ENCODE measurements at places on chromosomes 11 and 22. TPM values are rescaled to one million over a fixed set of nuclear protein-coding genes. Genes with fewer than 3 reads are reported as not detected.

GRCh38 chr11:70887542-70887827 is 364.9 kb downstream of the SHANK2 start:
- H3K4me1 ChIP-seq: no peaks in the 10 kb centered on the region
- no peak overlapping the region for H3K4me3 ChIP-seq
- H3K27me3 ChIP-seq: no peaks in the 10 kb centered on the region
- H3K27ac ChIP-seq: no peak overlapping the region

DNA sequence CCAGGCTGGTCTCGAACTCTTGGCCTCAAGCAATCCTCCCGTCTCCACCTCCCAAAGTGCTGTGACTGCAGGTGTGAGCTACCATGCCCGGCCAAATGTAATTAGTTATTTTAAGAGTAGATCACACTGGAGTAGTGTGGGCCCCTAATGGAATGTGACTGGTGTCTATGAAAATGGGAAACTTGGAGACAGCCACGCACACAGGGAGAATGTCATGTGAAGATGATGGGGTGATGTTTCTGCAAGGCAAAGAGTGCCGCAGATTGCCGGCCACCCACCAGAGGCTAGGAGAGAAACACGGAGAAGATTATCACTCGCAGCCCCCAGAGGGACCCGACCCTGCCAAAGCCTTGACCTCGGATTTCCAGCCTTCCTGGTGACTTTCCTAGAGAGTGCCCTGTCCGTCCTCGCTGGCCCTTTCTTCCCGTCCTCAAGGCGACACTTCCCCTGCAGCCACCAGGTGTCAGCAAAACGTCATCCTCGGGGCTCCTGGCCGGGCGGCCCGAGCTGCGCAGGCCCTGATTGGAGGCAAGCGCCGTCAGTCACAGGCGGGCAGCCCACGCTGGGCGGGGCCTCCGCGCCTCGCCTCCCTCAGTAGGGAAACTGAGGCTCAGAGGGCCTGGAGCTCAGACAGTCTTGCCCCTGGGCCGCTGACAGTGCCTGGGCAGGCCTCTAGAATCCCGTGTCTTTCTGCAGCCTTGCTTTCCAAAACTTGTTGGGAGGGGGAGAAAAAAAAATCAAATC is 16.3 kb downstream of the CRYBB2 start:
- DNase-seq: peak; percentile 71
- no peak overlapping the region for H3K4me3 ChIP-seq
- H3K4me1 ChIP-seq: no peaks in the 10 kb centered on the region
- no peaks in the 10 kb centered on the region for H3K36me3 ChIP-seq
- no peak overlapping the region for H3K27ac ChIP-seq
- H3K27me3 ChIP-seq: no peaks in the 10 kb centered on the region

GRCh38 chr11:113045146-113045545 is 83.9 kb downstream of the NCAM1 start:
- no peak for DNase-seq
- no peaks in the 10 kb centered on the region for H3K4me1 ChIP-seq
- H3K27ac ChIP-seq: no peak overlapping the region

PAX6 gene
- not detected for total RNA-seq

PKNOX2 gene
- 12.1 TPM for total RNA-seq

DNA sequence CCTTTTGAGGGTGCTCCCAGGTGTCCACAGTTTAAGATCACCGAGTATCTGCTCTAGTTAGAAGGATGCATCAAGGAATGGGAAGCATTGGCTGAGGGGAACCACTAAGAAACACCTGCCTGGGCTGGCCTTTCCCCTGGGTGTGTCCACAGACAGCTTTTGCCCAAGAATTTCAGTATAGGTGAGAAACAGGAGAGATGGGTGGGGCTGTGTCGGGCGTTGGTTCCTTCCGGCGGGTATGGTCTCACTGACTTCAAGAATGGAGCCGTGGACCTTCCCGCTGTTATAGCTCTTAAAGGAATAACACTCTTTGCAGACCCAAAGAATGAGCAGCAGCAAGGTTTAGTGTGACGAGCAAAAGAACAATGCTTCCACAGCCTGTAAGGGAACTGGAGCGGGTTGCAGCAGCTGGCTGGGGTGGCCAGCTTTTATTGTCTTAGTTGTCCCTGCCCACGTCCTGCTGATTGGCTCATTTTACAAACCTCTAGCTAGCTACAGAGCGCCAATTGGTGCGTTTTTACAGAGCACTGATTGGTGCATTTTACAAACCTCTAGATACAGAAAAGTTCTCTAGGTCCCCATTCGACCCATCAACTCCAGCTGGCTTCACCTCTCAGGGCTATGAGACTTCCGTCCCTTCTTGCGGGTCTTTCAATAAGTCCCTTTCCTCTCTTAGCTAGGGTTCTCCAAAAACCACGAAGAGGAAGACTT is 2.4 kb downstream of the FADS1 start:
- peaks cover 28% of the 10 kb centered on the region for H3K36me3 ChIP-seq
- H3K4me1 ChIP-seq: no peaks in the 10 kb centered on the region
- peak; percentile 83 for DNase-seq
- H3K4me3 ChIP-seq: peak overlapping the region; percentile 85
- H3K27ac ChIP-seq: peak overlapping the region; percentile 99
- H3K27me3 ChIP-seq: no peaks in the 10 kb centered on the region

DNA sequence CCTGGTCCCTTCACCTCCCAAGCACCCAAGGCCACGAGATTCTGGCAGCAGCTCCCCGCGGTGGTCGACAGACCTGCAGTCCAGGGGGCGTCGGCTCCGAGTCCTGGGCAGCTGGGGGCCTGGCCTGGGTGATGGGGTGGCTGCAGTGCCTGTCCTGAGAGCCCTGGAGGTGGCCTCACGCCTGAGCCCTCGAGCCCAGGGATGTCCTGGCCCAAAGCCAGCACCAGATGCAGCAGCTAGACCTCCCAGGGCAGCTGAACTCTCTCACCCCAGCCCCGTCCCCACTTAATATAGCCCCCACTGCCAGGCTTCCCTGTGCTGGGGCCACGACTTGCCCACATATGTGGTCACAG is 6.6 kb downstream of the LMNTD2 start:
- no peaks in the 10 kb centered on the region for H3K36me3 ChIP-seq
- H3K27ac ChIP-seq: no peak overlapping the region
- no peak for DNase-seq
- peaks cover 11% of the 10 kb centered on the region for H3K4me1 ChIP-seq
- H3K27me3 ChIP-seq: peaks cover 25% of the 10 kb centered on the region

WNT7B gene
- not detected for total RNA-seq

DNA sequence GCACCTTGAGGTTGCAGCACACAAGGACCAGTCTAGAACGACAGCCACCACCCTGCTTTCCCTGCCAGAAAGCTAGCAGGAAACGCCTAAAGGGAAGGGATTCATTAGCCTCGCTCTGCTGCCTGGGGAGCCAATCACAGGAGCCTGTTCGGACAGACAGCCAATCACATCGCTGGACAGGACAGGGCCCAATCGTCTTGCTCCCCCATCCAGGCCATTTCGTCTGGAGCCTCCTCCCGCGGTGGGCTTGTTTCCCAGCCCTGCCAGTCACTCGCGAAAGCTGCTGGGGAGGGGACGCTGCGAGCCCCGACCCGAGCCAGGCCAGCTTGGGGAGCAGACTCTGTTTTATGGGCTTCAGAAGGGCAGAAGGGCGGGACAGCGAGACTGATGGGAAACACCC is 79.8 kb upstream of the NCAM1 start:
- DNase-seq: peak; percentile 24
- peak overlapping the region; percentile 59 for H3K27ac ChIP-seq
- H3K4me1 ChIP-seq: peaks cover 21% of the 10 kb centered on the region

- H3K27me3 ChIP-seq: no peaks in the 10 kb centered on the region
- no peak for DNase-seq
- no peak overlapping the region for H3K4me3 ChIP-seq
- no peak overlapping the region for H3K27ac ChIP-seq
Measured at GRCh38 chr11:20731676-20732215, 62.4 kb downstream of the NELL1 start.

GRCh38 chr22:29205594-29206371 is at the start of gene EMID1:
TSS of gene EMID1 (plus strand) at chr22:29205896. CDS start at chr22:29206039, 143 bp downstream.
- H3K27me3 ChIP-seq: no peaks in the 10 kb centered on the region
- no peak for DNase-seq
- peak within 1 kb of the TSS; percentile 64 for H3K4me3 ChIP-seq
- no peaks in the 10 kb centered on the region for H3K4me1 ChIP-seq

DNA sequence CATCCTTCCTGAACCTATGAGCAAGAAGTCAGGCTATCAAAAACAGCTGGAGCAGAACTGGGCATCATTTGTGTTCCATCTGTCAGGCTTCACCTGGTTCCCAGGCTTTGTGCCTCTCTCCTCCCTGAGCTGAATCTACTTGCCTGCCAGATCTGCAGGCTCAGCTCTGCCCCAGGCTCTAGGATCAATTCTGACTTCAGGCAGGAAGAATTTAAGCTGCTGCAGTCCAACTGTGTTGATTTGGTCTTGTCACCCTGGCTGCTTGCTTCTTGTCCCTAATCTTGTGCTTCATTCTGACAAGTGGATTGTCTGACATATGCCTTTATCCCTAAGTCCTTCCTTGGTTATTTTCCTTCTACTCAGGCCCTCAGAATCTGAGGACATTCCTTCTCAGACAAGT is 31.6 kb upstream of the CADM1 start:
- no peak overlapping the region for H3K27ac ChIP-seq
- no peak for DNase-seq
- no peak overlapping the region for H3K4me3 ChIP-seq
- H3K36me3 ChIP-seq: no peaks in the 10 kb centered on the region
- no peaks in the 10 kb centered on the region for H3K27me3 ChIP-seq

CHCHD10 gene
- total RNA-seq: 2.0 TPM

DNA sequence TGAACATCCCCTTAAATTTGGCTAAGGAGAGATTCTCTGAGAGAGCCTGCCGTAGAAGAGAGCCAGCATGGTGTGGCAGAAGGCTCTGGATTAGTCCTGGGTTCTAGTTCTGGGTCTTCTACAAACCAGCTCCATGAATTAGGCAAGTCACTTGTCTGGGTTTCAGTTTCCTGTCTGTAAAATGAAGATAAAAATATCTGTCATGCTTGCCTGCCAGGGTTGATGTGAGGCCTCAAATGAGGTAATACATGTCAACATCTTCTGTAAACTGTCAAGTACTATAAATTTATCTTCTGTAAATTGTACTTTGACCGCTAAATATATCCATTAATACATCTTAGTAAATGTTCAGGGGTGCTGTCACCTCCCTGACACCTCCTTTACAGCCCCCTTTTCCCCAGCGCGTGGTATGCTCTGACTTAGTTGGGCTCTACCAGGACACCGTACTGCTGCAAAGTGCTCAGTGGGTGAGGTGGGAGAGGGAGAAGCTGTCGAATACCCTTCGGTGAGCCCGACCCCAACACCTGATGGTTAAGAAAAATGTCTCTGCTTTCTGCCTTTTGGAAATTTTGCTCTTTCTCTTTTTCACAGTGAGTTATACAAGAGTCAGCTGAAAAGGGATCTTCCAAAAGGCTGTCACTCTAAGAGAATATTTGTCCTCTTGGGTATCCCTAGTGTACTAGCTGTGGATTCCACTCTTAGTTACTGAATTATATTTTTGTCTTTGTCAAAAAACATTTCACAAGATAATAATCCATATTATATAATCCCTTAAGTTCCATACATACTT is 15.0 kb downstream of the RBX1 start:
- no peaks in the 10 kb centered on the region for H3K27me3 ChIP-seq
- H3K4me3 ChIP-seq: no peak overlapping the region
- no peak overlapping the region for H3K27ac ChIP-seq
- peaks cover 76% of the 10 kb centered on the region for H3K36me3 ChIP-seq
- DNase-seq: no peak
- no peaks in the 10 kb centered on the region for H3K4me1 ChIP-seq

DNA sequence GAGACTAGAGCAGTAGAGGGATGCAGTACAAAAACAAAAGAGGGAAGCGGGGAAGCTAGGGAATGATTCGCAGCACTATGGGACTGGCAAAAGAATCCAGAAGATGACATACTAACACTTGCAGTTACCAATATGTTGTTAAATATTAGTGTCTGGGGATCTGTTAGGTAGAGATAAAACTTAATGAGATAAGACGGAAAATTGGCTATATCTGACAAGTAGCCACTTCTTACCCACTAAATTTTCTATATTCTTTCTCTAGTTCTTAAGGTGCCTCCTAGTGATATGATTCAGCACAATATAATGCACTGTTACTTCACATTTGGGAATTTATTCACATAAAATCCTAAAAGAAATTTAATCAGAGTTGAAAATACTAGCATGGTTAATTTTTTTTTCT is 30.8 kb downstream of the CCDC90B start:
- DNase-seq: no peak
- peaks cover 6% of the 10 kb centered on the region for H3K4me1 ChIP-seq
- H3K27me3 ChIP-seq: no peaks in the 10 kb centered on the region
- H3K4me3 ChIP-seq: no peak overlapping the region

DNA sequence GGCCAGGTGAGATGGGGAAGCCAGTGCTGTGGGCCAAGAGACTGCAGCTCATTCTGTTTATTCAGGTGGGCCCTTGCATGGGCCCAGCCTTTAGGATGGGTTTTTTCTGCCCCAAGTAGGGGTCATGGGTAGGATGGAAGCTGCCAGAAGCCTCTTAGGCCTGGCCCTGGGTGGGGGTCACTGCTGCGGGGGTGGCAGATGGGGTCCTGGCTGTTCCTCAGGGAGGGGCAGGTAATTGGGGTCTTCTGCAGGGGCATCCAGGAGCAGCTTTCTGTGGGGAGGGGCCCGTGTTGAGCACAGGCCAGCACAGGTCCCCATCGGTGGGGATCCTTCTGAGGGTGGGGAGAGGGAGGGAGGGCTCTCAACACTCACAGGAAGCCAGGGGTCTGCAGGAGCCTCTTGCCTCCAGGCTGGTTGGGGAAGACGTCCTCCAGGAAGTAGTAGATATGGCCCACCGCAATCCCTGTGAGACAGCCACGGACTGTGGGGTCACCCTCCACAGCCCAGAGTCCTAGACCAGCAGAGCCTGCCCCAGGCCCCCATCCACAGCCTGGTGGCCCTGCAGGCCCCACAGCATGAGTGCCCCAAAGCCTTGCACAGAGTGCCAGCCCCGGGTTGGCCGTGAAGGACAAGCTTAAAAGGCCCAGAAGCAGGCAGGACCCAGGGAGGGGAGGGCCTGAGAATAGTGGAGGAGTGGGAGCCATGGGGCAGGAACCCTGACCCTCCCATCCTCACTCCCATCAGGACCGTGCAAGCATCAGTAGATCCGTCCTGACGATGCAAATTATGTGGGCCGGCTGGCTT is 1.9 kb downstream of the DERL3 start:
- H3K27ac ChIP-seq: peak overlapping the region; percentile 52
- DNase-seq: no peak
- H3K36me3 ChIP-seq: peaks cover 13% of the 10 kb centered on the region
- H3K27me3 ChIP-seq: no peaks in the 10 kb centered on the region
- H3K4me3 ChIP-seq: no peak overlapping the region
- peaks cover 32% of the 10 kb centered on the region for H3K4me1 ChIP-seq

GRCh38 chr11:46612326-46612725 is 4.7 kb downstream of the HARBI1 start:
- DNase-seq: no peak
- no peak overlapping the region for H3K4me3 ChIP-seq
- no peaks in the 10 kb centered on the region for H3K36me3 ChIP-seq
- H3K27me3 ChIP-seq: no peaks in the 10 kb centered on the region
- no peak overlapping the region for H3K27ac ChIP-seq

- no peak overlapping the region for H3K27ac ChIP-seq
- no peak overlapping the region for H3K4me3 ChIP-seq
- H3K4me1 ChIP-seq: no peaks in the 10 kb centered on the region
- H3K27me3 ChIP-seq: no peaks in the 10 kb centered on the region
- no peak for DNase-seq
- no peaks in the 10 kb centered on the region for H3K36me3 ChIP-seq
Measured at GRCh38 chr22:49532869-49533802, 294.5 kb downstream of the BRD1 start.

- no peak for DNase-seq
- H3K27ac ChIP-seq: no peak overlapping the region
- H3K4me3 ChIP-seq: no peak overlapping the region
- H3K36me3 ChIP-seq: no peaks in the 10 kb centered on the region
- H3K4me1 ChIP-seq: no peaks in the 10 kb centered on the region
- no peaks in the 10 kb centered on the region for H3K27me3 ChIP-seq
Measured at GRCh38 chr11:25775603-25776002, 556.3 kb upstream of the ANO3 start.

GRCh38 chr11:64060861-64061444 is 25.2 kb downstream of the FLRT1 start:
- H3K36me3 ChIP-seq: no peaks in the 10 kb centered on the region
- H3K27me3 ChIP-seq: no peaks in the 10 kb centered on the region
- H3K4me3 ChIP-seq: peak overlapping the region; percentile 60
- DNase-seq: no peak

Data from ascending aorta (tissue), 2 donors.